Caudate nucleus (tissue), 63 donors: ENCODE measurements at places on chromosomes 12 and 14.

- no peak for DNase-seq
Measured at GRCh38 chr14:68741839-68742470, 50.9 kb downstream of the ZFP36L1 start.

DNA sequence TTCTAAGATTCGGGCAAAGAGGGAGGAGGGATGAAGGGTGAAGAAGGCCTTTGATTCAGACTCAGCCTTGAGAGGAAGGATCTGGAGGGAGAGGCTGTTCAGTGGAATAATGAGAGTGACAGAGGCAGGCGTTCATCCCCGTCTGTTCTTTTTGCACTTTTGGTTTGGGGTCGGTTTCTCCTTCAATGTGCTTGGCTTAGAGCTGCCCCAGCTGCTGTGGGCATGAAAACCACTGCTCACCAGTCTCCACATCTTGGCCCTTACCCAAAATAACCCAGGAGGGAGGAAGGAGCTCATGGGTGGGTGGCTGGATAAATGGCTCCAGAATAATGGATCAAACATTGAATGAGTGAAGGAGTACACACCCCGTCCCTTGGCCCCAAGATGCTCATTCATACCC is 261.7 kb upstream of the FKBP4 start:
- DNase-seq: no peak

DNA sequence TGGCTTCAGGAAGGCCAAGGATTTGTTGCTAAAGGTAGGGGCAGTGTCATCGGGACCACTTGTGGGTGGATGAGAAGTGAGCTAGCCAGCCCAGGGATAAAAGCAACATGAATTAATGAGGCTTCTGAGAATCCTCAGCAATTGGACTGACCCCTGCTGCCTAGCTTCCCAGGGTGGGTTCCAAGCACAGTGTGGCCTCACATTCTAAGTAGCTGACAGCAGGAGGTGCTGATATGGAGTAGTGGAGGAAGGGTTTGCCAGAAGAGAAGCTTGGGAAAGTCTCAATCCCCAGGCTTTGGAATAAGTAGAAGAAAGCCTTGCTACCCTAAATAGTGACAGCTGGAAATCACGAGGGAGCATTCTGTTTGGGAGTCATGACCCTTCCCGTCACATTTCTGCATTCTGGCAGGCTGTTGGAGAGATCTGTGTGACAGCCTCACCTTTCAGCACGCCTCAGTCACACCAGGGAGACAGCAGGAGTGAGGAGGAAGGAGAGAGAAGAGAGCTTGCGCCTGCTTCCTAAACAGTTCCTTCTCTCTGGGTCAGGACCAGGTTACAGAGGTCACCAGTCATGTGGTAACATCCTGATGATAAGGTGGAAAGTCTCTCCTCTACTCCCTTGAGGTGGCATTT is 31.2 kb downstream of the DACT1 start:
- DNase-seq: no peak

GRCh38 chr12:117350140-117350539 is 11.3 kb downstream of the NOS1 start:
- DNase-seq: no peak

DNA sequence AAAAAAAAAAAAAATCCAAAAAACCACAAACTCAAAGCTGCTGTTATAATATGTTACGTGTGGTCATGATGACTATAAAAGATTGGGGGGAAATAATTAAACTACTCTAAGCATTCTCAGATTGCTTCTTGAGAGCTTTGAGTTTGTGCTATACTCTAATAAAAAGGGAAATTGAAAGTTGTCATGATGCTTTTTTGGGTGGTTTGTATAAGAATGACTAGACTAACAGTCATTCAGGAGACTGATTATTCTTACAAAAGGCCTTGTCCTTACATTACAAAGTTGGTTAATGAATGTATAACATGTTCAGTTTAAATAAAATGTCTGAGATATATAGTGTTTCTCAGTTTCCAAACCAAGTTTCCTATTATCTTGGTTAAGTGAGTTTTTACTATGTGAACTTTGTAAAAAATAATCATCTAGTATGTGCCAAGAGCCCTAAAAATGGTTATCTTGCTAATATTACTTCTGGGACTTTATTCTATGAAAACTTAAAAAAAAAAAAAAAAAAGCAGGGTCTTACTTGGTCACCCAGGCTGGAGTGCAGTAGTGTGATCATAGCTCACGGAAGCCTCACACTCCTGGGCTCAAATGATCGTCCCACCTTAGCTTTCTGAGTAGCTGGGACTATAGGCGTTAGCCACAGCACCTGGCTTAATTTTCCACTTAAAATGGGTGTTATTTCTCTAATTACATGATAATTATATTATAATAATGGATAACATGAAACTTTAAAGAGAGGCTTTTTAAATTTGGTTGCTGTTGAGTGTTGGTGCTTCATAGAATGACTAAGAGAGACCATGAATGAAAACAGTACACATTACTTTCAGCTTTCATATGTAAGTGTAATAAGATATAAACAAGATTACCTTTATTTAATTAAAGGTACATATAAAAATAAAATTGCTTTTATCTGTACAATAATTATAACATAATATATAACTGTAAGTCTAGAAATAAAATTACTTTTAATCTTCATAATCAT is 459.6 kb upstream of the RGS6 start:
- DNase-seq: no peak

GRCh38 chr14:96614481-96614881 is 112.3 kb downstream of the PAPOLA start:
- no peak for DNase-seq

DNA sequence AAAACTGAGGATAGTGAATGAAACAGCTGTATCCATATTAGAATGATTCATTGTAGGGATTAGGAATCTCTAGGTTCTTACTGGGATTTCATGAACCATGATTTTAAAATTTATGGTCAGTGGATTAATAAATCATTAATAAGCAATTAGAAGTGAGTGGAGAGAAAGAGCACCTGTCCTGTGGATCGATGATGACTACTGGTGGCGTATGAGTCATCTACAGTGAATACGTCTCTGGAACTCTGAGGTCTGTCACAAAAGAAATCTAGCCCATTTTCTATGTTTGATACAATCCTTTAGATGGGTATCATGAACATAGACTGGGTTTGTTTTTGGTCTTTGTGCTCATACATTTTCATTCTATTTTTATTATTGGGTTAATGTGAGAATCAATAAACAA is 77.3 kb upstream of the RTL1 start:
- DNase-seq: no peak

GRCh38 chr12:65534238-65534841 is 255.9 kb downstream of the MSRB3 start:
- no peak for DNase-seq

GRCh38 chr14:32934881-32935633 is 3.6 kb upstream of the NPAS3 start:
- peak; percentile 27 for DNase-seq

DNA sequence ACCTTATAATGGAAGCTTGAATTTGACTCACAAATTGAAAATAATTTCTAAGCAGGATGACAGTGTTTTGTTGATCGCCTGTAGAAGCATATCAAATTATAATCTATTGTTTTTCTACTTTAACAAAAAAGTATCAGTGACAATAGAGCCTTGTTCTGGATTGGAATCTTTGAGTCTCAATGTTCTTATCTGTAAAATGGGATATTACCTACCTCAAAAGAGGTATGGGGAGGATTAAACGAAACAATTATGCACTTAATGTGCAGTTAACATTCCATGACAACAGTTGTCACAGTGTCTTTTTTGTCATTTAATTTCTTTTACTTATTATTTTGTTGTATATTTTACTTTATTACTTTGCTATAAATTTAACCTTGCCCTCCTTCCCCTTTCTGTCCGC is 1.1 kb downstream of the RTRAF start:
- no peak for DNase-seq

DNA sequence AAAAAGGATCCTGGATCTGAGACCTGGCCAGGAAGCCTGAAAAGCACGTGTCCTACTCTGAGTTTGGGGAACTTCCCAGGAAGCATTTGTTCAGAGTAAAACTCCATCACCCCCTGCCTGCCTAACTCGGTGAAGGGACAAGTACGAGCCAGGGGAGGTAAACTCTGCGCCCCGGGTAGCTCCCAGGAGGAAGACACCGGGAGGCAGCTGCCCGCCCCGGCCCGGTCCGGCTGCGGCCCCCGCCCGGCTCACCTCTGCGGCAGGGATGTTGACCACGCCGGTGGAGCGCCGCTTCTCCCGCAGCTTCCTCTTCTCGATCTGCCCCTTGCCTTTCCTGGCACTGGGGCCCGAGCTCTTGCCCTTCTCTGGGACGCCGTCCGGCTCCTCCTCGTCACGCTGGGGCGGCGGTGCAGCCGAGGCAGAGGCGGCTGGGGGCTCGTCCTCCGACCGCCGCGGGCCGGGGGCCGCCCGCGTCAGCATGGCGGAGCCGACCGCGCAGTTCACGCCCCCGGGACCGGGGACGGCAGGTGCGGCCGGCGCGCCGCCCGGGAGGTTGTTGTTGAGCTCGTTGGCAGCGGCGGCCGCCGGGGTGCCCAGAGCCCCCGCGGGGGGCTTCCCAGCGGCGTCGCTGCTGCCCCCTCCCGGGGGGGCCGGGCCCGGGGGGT is 1.2 kb downstream of the PAWR start:
- no peak for DNase-seq

DNA sequence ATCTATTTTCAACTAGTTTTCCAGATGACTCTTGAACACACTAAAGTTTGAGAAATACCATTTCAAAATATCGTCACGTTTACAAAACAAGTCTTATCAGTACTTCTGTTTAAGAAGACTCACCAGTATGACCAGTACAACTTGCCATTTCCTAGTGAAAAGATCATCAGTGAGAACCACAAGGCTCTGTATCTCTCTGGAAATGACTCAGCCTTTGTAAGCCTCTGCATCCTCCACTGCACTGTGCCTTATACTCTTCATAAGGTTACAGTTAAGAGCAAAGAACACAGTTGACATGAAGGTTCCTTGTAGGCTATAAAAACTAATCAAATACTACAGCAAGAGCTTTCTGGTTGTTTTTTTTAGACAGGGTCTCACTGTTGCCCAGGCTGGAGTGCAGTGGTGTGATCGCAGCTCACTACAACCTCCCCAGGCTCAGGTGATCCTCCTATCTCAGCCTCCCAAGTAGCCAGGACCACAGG is 5.7 kb upstream of the VTI1B start:
- DNase-seq: no peak

DNA sequence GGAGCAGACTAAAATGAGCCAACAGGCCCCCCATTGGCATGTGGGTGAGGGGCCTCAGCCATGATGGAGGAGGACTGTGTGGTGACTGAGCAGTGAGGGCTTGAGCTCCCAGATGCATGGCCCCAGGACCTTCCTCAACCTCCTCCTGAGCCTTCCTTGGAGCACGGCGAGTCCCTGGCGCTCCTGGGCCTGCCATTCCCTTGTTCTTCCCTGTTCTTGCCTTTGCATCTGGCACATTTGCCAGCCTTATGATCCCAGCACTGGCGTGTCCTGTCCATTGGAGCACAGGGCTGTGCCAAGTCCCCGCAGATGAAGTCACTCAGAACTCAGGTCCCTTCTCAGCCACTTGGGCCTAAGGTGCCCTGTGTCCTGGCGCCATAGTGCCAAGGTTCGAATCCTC is 40.3 kb upstream of the MEG3 start:
- no peak for DNase-seq

DNA sequence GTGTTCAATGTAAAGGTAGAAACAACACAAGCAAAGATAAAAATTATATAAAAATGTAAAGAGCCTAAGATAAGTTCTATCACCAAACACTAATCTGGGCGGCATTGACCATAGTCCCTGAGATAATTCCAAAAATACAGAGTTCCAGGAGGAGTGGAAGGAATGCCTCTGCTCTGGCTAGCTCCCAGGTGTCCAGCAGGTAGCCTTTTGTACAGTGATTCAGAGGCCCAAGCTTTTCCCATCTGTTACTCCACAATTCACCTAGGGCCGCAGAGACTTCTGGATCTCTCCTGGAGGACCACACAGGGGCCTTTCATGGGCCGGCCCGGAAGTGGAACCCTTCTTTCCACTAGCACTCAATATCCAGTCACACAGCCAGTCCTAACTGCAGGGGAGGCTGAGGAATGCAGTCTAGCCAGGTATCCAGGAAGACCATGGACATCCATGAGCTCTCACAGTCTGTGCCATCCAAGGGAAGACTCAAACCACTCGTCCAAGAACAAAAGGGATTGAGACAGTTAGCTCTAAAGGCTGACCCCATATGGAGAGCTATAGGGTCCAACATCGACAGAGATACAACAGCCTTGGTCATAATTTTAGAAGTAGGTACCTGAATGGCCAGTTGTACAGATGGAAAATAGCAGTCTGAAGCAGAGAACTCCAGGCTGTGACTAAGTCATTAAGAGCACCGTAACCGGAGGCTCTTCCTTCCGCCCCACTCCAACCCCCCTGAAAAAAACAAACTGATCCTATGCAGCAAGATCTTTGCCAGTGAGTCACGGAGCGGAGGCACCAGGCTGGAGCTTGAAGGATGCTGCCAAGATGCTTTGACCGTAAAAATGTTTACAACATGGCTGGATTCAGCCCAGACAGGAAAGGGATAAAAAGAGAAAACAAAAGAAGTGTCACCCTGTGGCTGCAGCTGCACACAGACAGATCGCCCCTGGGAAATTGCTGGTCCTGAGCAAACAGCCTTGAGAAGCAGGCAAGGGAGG is 204.8 kb downstream of the NUAK1 start:
- DNase-seq: no peak

GRCh38 chr12:12511021-12511783 is 51.5 kb downstream of the DUSP16 start:
- no peak for DNase-seq

DNA sequence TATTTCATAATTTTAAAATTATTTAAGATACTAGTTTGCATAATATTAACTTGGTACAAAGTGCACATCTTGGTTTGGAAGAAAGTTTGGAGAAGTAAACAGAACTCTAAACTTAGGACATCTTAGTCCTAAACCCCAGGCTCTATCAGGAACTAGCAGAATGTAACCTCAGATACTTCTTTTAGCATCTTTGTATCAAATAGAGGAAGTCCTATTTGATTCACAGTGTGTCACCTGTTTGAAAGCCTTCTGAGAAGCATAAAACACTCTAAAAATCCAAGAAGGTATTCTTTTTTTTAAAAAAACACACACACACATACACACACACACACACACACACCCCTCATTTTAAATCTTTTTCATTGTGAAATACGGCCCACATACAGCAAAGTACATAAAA is 12.0 kb upstream of the RNU6-7 start:
- no peak for DNase-seq

DNA sequence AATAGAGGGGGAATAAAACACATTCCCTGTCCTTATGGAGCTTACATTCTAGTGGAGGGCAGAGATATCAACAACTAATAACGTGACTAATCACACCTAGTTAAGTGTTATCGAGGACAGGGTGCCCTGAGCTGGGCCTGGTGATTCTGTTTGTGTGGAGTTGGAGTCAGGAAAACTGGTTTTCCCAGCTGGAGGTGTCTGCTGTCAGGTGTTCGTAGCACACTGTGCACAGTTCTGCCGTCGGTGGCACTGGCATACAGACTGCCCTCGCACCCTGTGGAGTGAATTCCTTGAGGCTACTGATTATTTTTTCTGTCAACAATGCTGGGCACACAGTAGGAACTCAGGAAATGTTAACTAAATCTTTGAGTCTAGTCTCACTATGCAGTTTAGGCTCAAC is 900 bp upstream of the MTERF2 start:
- no peak for DNase-seq

- no peak for DNase-seq
Measured at GRCh38 chr12:67721248-67721647, 72.7 kb downstream of the DYRK2 start.

- DNase-seq: no peak
Measured at GRCh38 chr12:76135456-76135855, 51.0 kb upstream of the NAP1L1 start.
